ENCODE measurements at places on chromosomes 5 and 9. TPM values are rescaled to one million over a fixed set of nuclear protein-coding genes. Genes with fewer than 3 reads are reported as not detected.

Gene FCN1
- 15.0 TPM for total RNA-seq

Gene PCDHB10
- total RNA-seq = 0.14 TPM

Gene PLPP7
- 0.59 TPM for total RNA-seq

Gene TIMD4
- total RNA-seq = 3.0 TPM

Gene PAM
- 15.2 TPM for total RNA-seq

Gene SLC34A1
- 0.23 TPM for total RNA-seq

Measured in liver (tissue), 10 donors.